ENCODE measurements at places on chromosomes 13 and 19.

GRCh38 chr13:75368167-75368566, 113.8 kb downstream of the TBC1D4 start:
- no peak for DNase-seq

DNA sequence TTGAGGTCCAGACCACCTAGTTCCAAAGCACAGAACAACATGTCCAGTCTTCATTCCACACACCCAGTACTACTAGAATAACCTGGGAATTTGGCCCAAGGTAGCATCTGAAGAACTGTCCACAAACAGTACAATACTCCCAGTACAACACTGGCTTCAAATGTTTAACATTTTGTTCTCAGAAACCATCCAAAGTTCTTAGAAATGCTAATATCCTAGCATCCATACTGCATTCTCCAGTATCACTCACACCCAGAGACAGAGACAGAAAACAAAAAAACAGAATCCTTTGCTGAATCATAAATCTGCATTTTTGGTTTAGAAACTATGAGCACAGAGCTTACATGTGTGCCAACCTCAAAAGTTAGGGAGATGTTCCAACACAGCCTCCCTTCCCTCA, 490.8 kb downstream of the FOXO1 start:
- DNase-seq: no peak

DNA sequence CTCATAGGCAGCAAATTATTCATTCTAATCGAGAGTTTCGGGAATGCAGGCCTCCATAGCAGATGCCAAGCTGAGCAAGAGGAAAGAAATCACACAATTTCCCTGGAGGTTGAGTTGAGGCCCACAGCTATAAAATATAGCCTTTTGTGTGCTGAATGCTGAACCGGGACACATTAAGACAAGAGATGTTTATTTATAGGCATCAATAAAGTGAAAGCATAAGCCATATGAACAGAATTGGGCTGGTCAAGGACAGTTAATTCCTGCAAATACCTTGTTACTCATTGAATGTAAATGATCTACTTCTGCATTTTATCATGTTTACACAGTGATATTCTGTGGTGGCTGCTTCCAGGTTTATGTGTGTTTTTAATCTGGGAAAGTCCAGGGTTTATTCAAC, 461.7 kb downstream of the KLF12 start:
- DNase-seq: no peak

GRCh38 chr13:67735651-67736050, 505.5 kb upstream of the PCDH9 start:
- DNase-seq: no peak

GRCh38 chr13:72523593-72523992, 203.8 kb downstream of the MZT1 start:
- DNase-seq: no peak

DNA sequence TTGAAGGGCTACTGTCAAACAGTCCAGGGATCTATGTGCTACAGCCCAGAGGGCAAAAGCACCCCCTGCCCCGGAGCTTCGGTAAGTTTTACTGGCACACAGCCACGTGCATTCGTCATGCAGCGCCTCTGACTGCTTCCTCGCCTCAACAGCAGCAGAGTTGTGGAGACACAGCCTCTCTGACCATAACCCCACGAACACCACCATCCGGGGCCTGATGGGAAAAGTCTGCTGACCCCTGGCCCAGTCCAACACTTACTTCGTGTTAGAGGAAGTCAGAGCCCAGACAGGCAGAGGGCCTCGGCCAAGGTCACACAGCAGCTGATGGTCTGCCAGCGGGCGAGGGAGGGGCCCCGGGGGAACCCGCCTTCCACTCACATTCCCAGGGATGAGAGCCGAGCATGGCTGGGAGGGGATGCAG, 5.1 kb downstream of the CBARP start:
- no peak for DNase-seq

DNA sequence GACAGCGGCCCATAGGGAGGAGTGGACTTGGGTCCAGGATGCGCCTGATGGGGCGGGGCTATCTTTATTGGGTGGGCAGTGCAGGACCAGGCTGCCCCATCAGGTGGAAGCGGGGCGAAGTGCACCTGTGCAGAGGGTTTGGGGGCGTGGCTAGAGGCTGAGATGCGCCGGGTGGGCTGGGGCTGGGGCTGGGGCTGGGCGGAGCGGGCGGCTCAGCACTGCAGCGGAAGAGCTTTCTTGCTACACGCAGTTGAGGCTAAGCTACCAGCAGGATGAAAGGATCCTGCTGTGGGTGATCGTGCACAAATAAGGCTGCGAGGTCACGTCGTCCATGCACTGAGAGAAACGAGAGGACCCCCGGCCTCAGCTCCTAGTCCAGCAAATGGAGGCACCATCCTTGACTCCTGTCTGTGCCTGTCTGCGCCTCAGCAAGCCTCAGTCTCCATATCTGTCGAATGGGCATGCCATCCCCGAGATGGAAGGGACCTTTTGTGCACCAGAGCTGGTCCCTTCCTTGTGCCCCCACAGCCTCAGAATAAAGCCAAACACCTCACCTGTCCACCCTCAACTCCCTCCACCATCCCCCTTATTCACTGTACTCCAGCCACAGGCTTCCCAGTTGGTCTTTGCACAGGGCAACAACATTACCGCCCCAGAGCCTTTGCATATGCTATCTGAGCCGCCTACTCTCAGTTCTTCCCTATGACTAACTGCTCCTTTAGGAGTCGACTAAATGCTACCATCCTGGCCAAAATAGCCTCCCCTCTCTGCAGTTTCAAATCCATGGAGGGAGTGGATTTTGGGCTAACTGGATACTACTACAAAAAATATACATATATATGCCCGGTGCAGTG, 21.0 kb upstream of the HOMER3 start:
- no peak for DNase-seq

DNA sequence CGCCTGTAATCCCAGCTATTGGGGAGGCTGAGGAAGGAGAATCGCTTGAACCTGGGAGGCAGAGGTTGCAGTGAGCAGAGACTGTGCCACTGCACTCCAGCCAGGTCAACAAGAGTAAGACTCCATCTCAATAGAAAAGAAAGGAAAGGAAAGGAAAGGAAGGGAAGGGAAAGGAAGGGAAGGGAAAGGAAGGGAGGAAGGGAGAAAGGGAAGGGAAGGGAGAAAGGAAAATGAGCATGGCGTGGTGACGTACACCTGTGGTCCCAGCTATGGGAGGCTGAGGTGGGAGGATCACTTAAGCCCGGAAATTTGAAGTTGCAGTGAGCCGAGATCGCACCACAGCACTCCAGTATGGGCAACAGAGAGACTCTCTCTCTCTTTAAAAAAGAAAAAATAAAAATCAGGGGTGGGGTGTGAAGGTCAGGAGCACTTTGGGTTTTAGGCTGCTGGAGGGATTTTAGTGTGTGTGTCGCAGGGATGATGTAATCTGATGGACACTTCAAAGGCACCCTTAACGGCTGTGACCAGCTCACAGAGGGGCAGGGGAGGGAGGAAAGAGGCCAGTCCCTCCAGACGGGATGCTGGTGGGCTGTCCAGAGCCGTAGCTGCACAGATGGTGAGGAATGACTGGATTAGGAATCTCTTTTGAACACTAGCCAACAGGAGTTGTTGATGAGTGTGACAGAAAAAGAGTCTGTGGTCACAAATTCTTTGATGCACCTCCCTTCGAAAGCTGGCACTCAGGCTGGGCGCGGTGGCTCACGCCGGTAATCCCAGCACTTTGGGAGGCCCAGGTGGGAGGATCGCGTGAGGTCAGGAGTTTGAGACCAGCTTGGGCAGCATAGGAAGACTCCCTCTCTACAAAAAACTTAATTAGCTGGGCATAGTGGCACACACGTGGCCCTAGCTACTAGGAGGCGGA, 27.6 kb downstream of the TMPRSS9 start:
- no peak for DNase-seq

GRCh38 chr13:42654722-42655121, 80.8 kb downstream of the TNFSF11 start:
- no peak for DNase-seq

- DNase-seq: no peak
Measured at GRCh38 chr13:54950546-54950945, 1921.9 kb downstream of the OLFM4 start.

DNA sequence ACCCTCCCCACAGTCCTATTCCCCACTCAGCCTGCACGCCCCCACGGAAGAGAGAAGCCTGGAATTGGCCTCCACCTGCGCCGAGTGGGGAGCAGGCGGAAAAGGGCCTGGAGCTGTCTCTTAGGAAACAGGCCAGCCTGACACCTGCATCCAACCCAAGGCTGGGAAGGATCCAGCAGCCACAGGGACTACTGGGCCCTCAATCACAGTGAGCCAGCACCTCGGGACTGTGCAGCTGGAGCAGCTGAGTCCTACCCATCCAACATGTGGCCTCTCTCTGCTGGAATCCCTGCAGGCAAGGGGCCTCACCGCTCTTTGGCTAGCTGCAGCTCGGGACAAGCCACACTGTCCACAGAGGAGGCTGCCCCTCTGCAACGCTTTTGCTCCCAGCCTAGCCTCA, 8.3 kb upstream of the EPHX3 start:
- DNase-seq: no peak

GRCh38 chr13:113483504-113484293, 6.8 kb downstream of the DCUN1D2 start:
- DNase-seq: no peak

DNA sequence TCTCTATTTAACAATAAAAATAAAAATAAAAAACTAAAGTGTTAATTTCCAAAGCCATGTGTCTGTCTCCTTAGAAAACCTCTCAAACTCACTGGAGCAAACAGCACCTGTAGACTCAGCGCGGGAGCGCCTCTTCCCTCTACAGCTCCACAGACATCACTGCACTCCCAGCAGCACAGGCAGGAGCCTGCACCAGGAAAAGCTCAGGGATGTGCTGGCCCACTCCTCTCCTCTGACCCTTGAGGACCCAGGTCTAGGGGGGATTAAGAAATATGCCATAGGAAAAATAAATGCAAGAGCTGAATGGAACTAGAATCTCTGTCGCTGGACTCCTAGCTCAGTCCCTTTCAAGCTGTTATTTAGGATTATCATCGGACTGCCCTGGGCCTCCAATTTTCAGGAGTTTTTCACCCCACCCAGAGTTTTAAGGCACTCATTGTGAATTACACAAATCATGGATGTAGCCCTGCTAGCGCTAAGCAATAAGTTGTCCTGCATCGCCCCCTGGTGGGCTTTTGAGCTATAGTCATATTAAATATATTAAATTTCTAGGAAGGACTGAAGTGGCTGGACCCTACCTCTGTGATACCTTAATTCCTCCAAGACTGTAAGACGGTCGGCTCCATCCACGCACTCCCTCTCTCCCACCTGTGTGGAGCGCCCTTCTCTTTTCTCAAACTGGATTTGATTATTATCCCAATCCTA, 333.9 kb downstream of the UQCRFS1 start:
- DNase-seq: peak; percentile 74

GRCh38 chr13:21338156-21338555, 120.9 kb downstream of the ZDHHC20 start:
- DNase-seq: no peak

GRCh38 chr19:2253106-2254063, 2.8 kb downstream of the JSRP1 start:
- DNase-seq: peak; percentile 70

DNA sequence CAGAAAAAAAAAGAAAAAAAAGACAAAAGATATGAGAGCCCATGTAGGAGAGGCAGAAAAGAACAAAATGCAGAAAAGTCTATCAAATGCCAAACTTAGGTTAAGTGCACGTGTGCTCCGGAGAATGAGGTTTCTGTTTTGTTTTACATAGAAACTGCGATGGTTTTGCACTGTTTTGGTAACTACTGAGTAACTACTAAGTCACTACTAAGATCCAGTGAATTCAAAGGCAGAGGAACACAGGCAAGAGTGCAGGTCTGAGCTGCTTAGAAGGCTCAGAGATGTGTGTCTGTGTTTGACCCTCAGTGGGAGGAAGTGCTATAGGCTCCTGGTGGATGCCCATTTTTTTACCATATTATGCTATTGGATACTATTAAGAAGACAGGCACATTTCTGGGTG, 299.3 kb downstream of the NDFIP2 start:
- DNase-seq: no peak

DNA sequence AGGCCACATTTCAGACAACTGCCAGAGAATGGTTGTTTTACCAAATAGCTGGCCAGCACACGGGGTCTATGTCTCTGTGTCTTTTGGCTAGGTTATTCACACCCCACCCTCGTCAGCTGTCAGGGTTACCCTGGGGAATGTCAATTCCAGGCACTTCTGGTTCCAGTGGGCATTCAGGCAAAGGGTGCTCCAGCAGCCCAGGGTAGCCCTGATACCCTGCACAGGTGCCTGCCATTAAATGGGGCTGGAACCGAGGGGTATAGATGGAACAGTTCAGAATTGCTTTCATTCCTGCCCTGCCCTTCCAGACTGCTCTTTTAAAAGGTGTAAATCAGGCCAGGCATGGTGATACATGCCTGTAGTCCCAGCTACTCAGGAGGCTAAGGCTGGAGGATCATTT, 43.2 kb upstream of the HOMER3 start:
- no peak for DNase-seq

- no peak for DNase-seq
Measured at GRCh38 chr19:47702671-47703070, 10.6 kb upstream of the EHD2 start.

- DNase-seq: no peak
Measured at GRCh38 chr19:50344661-50345318, 15.6 kb upstream of the KCNC3 start.

GRCh38 chr13:40164133-40164532, 502.3 kb downstream of the FOXO1 start:
- DNase-seq: no peak

DNA sequence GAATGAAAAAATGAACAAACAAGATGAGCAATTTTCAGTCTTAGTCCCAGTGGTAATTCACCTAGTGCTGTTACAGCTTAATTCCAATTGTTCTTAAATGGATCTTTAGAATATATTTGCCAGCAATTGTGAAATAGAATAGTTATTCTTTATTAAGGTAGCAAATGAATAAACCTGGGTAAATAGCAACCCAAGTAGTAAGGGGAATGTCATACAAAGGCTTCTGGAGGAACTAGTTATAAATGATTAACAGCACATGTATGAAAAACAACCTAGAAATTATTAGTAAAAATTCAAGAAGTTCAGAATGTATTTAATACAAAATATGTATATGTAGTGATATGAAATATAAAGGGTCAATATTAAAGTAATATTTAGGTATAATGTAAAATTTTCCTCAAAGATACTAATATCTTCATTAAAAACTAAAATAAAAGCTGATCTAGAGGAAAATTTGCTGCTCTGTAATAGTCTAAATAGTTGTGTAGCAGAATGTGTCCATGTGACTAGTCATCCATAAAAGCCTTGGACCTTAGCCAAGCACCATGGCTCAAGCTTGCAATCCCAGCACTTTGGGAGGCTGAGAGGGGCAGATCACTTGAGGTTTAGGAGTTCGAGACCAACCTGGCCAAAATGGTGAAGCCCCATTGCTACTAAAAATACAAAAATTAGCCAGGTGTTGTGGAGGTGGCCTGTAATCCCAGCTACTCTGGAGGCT, 535.9 kb upstream of the ATXN8OS start:
- DNase-seq: no peak

- DNase-seq: no peak
Measured at GRCh38 chr13:97660594-97661260, 226.8 kb downstream of the RAP2A start.

GRCh38 chr19:5452594-5453565, 2.3 kb upstream of the ZNRF4 start:
- DNase-seq: peak; percentile 40

DNA sequence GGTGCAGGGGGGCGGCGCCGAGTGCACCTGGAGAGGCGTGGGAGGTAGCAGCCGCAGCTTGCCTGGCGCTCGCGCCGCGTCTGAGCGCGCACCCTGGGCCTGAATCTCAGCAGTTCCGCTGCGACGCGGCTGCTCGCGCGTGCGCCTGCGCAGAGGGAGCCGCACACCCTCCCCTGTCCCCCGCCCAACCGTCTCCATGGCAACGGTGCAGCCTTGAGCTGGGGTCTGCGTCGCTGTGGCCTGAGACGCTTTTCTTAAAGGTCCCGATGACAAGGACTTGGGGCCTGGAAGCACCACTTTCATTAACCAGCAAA, at the start of gene PNMA8B:
Gene PNMA8B (minus strand): TSS at position 82 of the 314 bp plus-strand sequence. CDS start 402 bp downstream, outside the sequence.
- DNase-seq: no peak

Measured in HuH-7 (cell line).